ENCODE measurements at places on chromosomes 11 and 22. TPM values are rescaled to one million over a fixed set of nuclear protein-coding genes. Genes with fewer than 3 reads are reported as not detected.

The OR51A2 gene
- not detected for total RNA-seq

The TSGA10IP gene
- 4.1 TPM for total RNA-seq

The OR5P2 gene
- not detected for total RNA-seq

The TRIM51 gene
- not detected for total RNA-seq

Data from H7 (cell line).